Transverse colon (tissue), 4 donors: ENCODE measurements at places on chromosomes 2 and 18. TPM values are rescaled to one million over a fixed set of nuclear protein-coding genes. Genes with fewer than 3 reads are reported as not detected.

Gene DBI
- total RNA-seq = 33.8 TPM

- no peak for DNase-seq
Observed at GRCh38 chr18:74980669-74981068, 228.3 kb downstream of the PTGR3 start.

DNA sequence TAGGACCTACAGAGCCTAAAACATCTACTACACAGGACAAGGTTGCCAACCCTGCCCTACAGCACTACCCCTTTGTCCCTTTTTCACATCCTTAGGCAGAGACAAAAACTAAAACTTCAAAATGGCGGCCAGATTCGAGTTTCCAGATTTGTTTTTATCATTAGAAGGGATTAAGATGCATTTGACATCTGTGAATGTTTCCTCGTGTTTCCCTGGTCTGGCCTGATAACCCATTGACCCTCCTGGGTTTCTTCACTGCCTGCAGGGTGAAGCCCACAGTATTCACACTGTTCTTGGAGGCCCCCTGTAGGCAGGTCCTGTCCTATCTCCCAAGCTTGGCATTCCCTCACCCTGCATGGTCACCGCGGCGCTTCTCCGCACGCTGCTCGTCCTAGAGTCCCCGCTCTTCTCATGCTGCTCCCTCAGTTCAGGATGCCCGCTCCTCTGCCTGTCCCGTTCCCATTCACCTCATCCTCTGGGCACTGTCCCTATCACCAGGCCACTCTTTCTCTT, 67.6 kb downstream of the TPGS2 start:
- DNase-seq = no peak

- no peak for DNase-seq
Observed at GRCh38 chr2:213491376-213491775, 207.1 kb downstream of the SPAG16 start.

DNA sequence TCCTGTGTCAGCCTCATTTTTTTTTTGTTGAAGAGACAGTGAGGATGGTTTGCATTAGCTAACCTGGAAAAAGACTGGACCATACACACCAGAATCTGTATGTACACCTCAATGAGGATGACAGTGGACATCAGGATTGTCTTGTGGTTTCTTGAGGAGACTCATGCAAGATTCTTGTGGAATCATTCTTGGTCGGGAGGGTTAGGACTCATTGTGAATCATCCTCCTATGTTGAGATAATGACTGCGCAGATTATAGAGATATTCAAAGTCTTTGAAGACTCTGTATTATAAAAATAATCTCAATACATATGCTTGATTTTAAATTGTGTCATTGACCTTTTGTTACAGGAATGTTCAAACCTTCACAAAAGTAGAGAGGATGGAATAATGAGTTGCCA, 49.1 kb upstream of the DOCK10 start:
- DNase-seq = no peak

GRCh38 chr2:109066917-109067597, 61.9 kb upstream of the SH3RF3 start:
- no peak for DNase-seq

- no peak for DNase-seq
Observed at GRCh38 chr2:24494410-24494809, 3.4 kb downstream of the NCOA1 start.

DNA sequence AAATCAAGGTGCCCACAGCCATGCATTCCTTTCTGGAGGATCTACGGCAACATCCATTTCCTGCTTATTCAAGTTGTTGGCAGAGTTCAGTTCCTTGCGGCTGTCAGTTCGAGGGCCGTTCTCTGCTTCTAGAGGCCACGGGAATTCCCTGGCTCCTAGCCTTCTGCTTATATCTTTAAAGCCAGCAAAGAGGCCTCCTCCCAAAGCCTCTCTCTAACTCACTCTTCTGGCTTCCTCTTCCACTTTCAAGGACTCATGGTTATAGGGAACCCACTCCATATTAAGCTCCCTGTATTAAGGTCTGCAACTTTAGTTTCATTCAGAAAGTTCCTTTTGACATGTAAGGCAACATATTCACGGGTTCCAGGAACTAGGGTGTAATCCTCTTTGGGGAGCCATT, 150.1 kb upstream of the RMP24 start:
- DNase-seq = no peak

DNA sequence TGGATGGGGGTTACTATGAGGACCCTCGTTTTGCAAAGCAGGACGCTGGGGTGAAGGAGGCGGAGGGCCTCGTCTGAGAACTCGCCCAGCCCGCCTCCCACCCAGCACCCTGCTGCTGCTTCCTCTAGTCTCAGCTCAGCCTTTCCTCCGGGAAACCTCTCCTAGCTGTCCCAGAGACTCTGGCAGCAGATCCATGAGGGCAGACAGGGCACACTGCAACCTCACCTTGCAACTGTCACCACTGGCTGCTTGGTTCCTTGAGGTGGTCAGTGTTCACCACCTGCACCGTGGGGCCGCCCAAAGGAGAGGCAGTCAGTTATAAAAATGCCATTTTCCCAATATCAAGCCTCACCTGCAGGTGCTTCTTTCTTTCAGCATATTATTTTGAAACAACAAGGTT, 45.6 kb downstream of the PARD6G start:
- no peak for DNase-seq

- DNase-seq = no peak
Observed at GRCh38 chr2:49296107-49296867, 142.0 kb upstream of the FSHR start.
